ENCODE measurements at places on chromosomes 11 and 22. TPM values are rescaled to one million over a fixed set of nuclear protein-coding genes. Genes with fewer than 3 reads are reported as not detected.

Gene CENATAC
- 47.1 TPM for total RNA-seq

Gene SCGB1A1
- not detected for total RNA-seq

Gene MS4A4A
- not detected for total RNA-seq

Gene NAV2
- total RNA-seq, result 0.26 TPM

Gene OR4C12
- total RNA-seq, result not detected

Gene LAYN
- 40.1 TPM for total RNA-seq

Gene ESAM
- total RNA-seq, result 0.76 TPM

Gene PATE4
- not detected for total RNA-seq

Gene GLYAT
- total RNA-seq, result not detected

Gene ALDH3B1
- total RNA-seq, result not detected

Gene OR51E2
- total RNA-seq, result not detected

Gene KIAA1671
- 20.1 TPM for total RNA-seq

Gene LSP1
- total RNA-seq, result 702 TPM

Gene GDPD4
- total RNA-seq, result not detected

Gene CBLIF
- not detected for total RNA-seq

Gene HOATZ
- total RNA-seq, result not detected

Gene BIK
- 1.9 TPM for total RNA-seq

Gene OR52R1
- not detected for total RNA-seq

Data from activated CD8-positive, alpha-beta memory T cell treated with anti-CD3 and anti-CD28 coated beads, Interleukin-2, amount 10 ng/mL, durations not matched to agents 7 days and 5 days (primary cell).